Stimulated activated CD8-positive, alpha-beta memory T cell treated with anti-CD3 and anti-CD28 coated beads, Interleukin-4, amount 100 ng/mL, for 4 hours (primary cell): ENCODE measurements at places on chromosomes 12 and 14.

DNA sequence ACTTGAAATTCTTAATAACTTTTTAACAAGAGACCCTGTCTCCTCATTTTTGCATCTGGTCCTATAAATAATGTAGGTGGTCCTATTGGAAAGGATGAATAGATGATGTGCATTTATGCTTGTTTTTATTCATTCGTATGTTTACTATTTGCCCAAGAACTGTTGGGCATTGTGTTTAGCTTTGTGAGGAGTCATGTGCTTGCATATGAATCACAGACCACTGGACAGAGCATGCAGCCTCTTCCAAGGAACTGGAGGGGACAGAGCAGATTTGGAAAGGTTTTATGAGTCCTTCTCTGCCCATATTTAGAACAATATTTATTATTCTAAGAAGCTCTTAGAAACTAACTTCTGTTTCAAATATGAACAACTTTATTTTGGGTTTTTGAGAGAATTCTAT, 414.0 kb downstream of the SOX5 start:
- DNase-seq: no peak

DNA sequence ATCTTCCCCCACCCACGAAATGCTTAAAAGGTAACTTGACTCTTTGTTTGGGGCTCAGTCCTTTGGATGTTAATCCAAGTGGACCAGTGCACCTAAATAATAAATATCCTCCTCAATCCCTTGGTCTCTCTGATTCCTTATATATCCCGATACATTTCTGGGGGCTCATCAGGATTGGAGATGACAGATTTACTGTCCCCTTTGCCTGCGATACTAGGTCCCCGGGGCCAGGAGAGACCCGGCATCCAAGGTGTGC, 26.3 kb downstream of the KLRK1 start:
- no peak for DNase-seq

- no peak for DNase-seq
Observed at GRCh38 chr12:28963554-28963953, 185.5 kb upstream of the FAR2 start.

- no peak for DNase-seq
Observed at GRCh38 chr14:25150934-25151790, 101.2 kb upstream of the STXBP6 start.

GRCh38 chr14:105315211-105315721, 718 bp downstream of the PACS2 start:
- DNase-seq: no peak

GRCh38 chr14:95505030-95505589, 11.3 kb downstream of the SYNE3 start:
- DNase-seq: no peak

- no peak for DNase-seq
Observed at GRCh38 chr12:26648584-26648983, 184.4 kb downstream of the ITPR2 start.

- DNase-seq: no peak
Observed at GRCh38 chr14:92600318-92601053, 86.9 kb downstream of the RIN3 start.

GRCh38 chr12:113488322-113488721, 16.7 kb upstream of the LHX5 start:
- no peak for DNase-seq

DNA sequence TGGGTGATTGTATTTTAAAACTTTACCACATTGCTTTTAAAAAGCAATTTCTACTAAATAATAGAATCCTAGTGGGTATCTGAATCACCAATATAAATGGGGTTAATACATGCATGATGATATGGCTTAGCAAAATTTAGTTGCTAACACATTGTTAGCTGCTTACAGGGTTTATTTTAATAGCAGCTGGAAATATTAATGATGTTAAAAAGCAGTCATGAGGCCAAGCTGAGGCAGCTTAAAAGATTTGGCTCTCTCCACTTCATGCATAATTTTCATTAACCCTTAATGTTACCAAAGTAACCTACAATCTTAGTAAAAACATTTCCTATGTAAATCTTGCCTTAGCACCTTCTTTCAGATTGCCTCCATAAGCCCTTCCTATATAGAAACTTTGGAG, 49.2 kb upstream of the CNOT2 start:
- no peak for DNase-seq

- DNase-seq: no peak
Observed at GRCh38 chr14:101235335-101236103, 325.8 kb upstream of the DIO3 start.

- DNase-seq: no peak
Observed at GRCh38 chr14:23104591-23105347, at the start of gene CIROP. Gene CIROP (minus strand): TSS chr14:23104989. CDS start chr14:23104920, 69 bp downstream.

GRCh38 chr12:78888568-78888967, 24.0 kb downstream of the SYT1 start:
- no peak for DNase-seq

DNA sequence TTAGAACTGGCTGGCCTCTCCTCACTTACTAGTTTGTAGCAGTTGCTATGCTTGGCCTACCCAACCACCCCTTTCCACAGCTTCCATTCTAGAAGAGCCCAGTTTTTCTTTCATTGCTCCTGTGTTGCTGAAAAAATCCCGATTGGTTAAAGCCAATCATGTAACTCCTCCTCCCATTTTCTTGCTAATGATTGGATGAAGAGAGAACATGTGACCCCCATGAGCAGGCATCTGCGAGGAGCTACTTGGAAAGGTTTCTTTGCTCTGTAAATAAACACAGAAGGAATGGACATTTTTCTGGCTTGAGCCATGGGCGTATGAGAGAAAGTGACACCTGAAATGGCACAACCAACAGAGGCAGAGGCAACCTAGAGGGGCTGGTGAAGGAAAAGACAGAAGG, 773.8 kb upstream of the TBX3 start:
- DNase-seq: no peak

DNA sequence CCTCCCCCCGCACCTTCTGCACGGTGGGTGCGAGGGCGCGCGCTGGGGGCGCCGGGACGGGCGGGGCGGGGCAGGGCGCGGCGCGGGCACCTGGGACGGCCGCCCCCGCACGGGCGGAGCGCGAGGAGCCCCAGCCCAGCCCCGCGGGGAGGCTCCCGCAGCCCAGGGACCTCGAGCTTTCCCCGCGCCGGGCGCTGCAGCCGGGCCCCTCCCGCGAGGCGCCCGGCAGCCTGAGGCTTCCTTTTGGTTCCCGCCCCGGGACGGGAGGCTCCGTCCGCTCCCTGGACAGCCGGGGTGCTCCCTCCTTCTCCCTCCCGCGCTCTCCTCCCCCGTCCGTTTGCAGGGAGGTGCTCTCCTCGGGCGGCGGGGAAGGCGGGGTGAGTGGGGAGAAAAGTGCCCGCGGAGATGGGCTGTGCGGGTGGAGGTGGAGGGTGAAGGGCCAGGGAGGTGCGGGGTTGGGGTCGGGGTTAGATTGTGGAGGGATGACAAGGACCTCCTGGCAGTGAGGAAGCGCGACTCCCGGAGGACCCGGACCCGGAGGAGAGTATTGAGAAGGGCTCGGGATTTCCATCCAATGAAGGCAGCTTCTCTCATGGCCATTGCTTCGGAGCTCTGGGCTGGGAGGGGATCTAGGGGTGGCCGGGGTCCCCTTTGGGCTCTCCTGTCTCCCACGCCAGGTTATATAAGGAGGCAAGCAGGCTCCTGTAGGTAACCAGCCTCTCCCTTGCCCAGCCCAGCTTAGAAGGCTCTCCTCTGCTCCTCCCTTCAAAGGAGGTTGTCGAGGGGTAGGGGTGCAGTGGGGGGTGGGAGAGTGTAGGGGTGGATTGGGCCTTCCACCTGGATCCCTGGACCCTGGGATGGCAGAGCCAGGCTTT, 645 bp downstream of the JDP2 start:
- no peak for DNase-seq

- no peak for DNase-seq
Observed at GRCh38 chr12:111785651-111786050, 18.9 kb downstream of the ALDH2 start.

DNA sequence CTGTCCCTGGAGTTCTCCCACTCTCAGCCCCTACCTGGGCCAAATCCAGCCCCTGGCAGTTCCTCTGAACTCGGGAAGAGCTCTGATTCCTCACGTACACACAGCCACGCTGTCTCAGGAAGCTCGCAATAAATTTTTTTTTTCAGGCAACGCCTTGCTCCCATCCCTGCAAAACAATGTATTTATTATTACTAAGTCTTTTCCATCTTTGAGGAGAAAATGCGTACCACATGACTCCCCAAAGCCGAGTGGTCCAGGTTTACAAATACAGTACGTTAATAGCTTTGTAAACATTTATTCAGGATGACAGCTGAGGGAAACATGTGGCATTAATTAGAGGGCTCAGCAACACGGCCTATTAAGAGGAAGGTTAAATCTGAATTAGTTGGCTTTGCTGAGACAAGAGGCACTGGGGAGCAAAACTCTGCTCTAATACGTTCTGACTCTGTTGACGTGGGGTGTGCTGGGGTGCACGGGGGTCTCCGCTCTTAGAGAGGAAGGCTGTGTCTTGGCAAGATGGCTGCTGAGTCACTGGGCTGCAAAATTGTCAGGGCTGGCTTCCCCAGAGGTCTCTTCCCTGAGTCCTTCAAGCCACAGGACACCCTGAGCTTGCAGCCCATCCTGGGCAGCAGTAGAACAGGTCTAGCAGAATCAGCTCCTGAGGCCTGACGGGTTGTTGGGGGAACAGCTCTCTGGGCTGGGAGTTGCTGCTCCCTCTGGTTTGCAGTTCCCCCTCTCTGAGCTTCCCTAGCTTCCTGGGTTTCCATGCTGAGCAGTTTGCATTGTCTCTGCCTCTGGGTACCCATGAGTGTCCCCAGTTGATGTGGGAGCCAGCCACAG, 185.2 kb upstream of the TBX3 start:
- DNase-seq: no peak

GRCh38 chr12:66663611-66664010, 15.3 kb downstream of the GRIP1 start:
- no peak for DNase-seq

DNA sequence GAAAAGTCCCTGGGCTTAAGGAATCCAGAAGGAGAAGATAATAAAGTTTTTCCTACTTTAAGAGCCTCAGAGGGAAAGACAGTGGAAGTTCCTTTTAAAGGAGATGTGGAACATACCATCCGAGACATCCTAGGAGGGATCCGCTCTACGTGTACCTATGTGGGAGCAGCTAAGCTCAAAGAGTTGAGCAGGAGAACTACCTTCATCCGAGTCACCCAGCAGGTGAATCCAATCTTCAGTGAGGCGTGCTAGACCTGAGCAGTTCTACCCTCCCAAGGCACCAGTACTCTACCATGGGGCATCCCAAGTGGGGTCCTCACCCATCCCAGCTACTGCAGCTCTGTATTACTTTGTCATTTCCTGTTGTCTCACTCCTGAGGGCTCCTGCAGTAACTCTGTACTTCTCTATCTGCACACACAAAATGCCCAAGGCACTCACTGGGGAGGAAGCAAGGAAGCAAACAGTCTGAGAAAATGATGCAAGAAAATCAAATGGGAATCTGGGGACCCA, 3.8 kb downstream of the TINF2 start:
- no peak for DNase-seq

- DNase-seq: no peak
Observed at GRCh38 chr12:76197283-76197682, 112.8 kb upstream of the NAP1L1 start.

DNA sequence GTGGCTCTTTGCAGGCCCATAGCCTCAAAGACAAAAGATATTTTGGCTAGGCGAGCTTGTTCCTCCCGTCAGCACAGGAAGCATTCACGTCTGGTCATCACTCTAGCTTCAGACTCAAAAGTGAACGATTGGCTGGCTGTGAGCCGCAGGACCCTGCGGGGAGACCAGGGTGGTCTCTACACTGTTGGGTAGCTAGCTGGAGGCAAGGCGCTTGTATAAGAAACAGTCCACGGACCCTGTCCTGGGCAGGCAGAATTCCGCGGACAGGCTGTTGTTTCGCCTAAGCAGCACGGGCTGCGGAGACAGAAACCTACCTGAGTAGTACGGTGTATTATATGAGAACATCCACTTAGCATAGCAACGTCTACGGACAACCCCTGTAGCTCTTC, 29.6 kb downstream of the WBP11 start:
- DNase-seq: no peak

DNA sequence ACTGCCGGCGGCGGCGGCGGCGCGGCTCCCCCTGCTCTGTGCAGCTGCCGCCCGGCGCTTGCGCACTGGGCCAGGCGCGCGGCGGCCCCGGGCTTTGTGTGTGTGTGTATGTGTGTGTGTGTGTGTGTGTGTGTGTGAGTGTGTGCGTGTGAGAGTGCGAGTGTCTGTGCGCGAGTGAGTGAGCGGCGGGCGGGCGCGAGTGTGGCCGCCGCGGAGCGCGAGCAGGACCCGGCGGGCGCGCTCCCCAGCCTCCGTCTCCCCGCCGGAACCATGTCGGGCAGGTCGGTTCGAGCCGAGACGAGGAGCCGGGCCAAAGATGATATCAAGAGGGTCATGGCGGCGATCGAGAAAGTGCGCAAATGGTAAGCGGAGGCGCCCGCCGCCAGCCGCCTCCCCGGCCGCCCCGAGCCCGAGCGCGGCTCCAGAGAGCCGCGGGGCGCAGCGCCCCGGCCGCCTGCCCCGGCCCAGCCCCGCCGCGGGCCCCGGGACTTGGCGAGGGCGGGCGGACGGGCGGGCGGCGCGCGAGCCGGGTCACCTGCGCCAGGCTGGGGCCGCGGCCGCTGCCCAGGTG, at the start of gene BCL7A:
Gene BCL7A, plus strand, starts transcription at position 63 of the 571 bp plus-strand sequence. Its CDS starts 208 bp downstream, at position 271.
- DNase-seq: peak; percentile 19

- DNase-seq: no peak
Observed at GRCh38 chr14:96203635-96204034, 1.0 kb upstream of the BDKRB2 start.

GRCh38 chr12:116726694-116727093, 11.2 kb downstream of the SPRING1 start:
- no peak for DNase-seq

GRCh38 chr12:52370926-52371608, 3.8 kb upstream of the KRT85 start:
- DNase-seq: no peak

GRCh38 chr12:113392988-113393579, 10.6 kb downstream of the SDS start:
- DNase-seq: no peak

DNA sequence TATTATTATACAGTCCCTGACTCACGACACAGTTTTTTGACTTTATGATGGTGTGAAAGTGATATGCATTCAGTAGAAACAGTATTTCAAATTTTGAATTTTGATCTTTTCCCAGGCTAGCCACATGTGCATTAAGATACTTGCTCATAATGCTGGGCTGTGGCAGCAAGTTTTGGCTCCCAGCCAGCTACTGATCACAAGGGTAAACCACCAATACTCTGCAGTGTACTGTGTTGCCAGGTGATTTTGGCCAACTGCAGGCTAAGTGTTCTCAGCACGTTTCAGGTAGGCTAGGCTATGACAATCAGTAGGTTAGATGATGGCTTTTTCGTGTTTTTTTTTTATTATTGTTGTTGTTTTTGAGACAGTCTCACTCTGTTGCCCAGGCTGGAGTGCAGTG, 69.4 kb upstream of the ACTN1 start:
- DNase-seq: no peak
